H7 (cell line): ENCODE measurements at places on chromosomes 13 and 19.

- DNase-seq, result peak; percentile 69
These were observed 895 bp downstream of the B3GNT8 start for GRCh38 chr19:41426116-41426841.

DNA sequence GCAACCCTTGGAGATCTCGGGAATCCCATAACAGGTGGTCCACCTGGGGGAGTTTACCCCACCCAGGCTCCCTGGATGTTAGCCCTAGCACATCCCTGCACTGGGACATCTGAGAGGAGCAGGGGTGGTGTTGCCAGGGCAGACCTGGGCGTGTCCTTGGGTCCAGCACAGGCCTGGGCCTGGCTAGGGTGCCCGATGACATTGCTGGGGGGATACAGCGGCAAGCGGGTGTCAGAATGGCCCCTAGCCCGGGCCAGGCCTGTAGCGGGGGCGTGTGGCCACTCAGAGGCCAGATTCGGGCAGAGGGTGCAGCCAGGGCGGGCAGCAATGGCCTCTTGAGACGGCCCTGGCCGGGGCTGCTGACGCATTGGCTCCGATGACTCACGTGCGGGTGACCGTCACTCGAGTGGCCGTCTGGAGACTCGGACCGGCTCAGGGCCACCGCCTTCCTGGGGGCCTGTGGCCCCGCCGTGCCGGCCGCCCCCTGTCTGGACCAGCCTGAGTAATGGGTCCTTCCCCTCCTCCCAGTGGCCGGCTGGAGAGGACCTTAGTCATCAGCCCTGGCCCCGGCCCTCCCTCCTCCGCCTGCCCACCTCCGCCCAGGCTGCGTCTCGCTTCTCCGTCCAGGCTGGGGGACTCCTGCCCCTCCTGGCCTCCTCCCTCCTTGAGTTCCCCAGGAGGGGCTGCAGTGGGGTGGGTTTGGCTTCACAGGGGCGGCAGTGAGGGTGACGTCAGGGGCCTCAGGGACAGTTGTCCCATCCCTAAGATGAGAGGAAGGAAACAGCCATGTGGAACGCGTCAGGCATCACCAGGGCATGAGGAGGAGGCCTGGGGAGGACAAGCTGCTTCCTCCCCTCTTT is 23.2 kb upstream of the CRTC1 start:
- peak; percentile 72 for DNase-seq

- DNase-seq, result no peak
These were observed 1272.5 kb downstream of the OLFM4 start for GRCh38 chr13:54301085-54301484.

- no peak for DNase-seq
These were observed 2.2 kb downstream of the ZNF83 start for GRCh38 chr19:52635786-52636570.

- no peak for DNase-seq
These were observed 86.9 kb upstream of the GPR183 start for GRCh38 chr13:99393791-99394735.

- DNase-seq, result no peak
These were observed 102.7 kb upstream of the UQCRFS1 start for GRCh38 chr19:29315556-29316190.

DNA sequence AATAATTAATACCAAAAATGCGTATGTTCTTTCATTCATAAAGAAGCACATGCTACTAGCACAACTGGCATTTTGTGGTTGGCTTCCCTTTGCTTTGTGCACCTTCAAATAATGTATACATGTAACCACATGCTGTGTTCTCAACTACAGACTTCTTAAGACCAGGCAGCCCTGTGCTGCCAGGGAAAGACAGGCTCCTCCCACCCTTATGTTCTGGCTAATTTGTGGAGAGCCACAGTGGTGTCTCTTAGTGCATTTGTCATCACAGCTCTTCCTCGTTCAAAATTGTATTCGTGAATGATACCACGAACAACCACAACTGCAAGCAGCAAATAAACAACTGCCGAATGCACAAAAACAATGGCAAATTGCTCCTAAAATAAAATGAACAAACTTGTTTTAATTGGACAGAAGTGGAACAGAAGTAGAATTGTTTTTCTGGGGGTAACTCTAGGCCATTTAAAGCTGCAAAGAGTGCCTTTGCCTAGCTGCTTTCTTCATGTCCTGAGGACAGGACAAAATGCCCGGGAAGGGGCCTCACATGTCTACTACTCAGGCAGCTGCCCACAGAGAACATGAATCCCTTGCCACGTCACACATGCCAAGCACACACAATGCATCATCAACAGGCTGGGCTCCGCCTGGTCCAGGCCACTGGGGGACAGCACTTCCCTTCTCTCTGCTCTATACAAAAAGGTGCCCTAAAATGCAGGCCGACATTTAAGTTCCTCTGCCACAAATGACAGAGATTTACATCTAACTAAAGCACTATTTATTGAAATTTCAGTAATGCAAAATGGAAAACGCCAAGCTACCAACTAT is 21.7 kb downstream of the IRS2 start:
- peak; percentile 54 for DNase-seq

GRCh38 chr13:77190349-77190958 is 136.4 kb downstream of the MYCBP2 start:
- no peak for DNase-seq

DNA sequence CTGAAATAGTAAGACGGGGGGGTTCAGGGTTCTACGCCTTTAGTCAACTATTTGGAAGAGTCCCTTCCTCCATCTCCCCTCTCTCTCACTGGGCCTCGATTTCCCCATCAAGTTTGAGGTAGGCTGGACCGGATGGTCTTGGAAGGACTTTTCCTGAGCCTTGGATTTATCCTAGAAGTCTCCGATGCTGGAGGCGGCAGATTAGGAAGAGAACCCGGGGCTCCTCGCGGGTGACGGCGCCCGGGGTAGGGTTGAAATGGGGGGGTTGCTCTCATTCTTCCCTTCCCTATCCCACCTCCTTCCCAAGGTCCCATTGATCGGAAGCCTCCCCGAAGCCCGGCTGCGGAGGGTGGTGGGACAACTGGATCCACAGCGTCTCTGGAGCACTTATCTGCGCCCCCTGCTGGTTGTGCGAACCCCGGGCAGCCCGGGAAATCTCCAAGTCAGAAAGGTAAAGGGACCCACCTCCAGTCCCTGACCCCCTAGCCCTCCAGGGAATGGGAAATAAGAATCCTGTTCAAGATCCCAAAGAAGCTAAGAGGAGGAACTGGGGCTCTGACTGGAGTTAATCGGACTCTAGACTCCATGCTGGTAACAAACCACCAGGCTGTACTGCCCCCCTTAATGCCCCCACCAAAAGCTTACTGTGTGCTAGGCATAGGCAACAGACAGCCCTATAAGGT is 781 bp downstream of the QPCTL start:
- peak; percentile 91 for DNase-seq

- DNase-seq, result peak; percentile 52
These were observed 17.8 kb upstream of the ENOX1 start for GRCh38 chr13:43804461-43805070.

DNA sequence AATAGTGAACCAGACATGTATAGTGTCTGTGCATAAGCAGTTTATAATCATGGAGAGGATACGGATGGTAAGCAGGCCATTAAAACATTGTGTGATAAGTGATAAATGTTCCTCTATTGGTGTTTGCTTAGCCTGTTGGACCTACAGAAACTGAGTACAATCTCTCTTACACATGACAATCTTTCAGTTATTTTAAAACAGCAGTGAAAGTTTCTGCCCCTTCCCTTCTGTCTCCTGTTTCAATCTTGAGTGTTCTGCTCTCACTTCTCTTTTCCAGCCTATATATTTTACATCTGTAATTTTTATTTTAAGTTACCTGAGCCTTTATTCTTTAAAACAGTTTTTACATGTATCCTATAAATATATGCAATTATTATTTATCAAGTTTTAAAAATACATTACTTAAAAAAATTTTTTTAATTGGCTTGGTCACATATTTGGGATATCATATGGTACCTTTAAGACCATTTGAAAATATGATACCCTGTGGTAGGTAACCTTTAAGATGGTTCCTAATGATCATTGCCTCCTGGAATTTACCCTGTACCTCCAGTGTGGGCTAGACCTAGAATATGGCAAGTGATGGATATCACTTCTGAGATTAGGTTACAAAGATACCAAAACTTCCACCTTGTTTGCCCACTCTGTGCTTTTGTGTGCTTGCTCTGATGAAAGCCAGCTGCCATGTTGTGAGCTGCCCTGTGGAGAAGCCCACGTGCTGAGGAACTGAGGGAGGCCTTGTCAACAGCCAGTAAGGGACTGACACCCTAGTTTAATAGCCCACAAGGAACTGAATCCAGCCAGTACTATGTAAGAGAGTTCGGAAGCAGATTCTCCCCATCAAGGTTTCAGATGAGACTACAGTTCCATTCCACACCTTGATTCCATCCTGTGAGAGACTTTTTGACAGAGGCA is 99.3 kb downstream of the DHRS12 start:
- DNase-seq, result no peak

- DNase-seq, result peak; percentile 79
These were observed at the start of gene ZNF793 for GRCh38 chr19:37506387-37507166. TSS of gene ZNF793 (plus strand) at chr19:37506939. CDS start at chr19:37523440, 16,501 bp downstream.

GRCh38 chr19:47598407-47599349 is 10.3 kb upstream of the BICRA start:
- peak; percentile 86 for DNase-seq

- no peak for DNase-seq
These were observed 636.2 kb downstream of the DIAPH3 start for GRCh38 chr13:59527500-59527899.

DNA sequence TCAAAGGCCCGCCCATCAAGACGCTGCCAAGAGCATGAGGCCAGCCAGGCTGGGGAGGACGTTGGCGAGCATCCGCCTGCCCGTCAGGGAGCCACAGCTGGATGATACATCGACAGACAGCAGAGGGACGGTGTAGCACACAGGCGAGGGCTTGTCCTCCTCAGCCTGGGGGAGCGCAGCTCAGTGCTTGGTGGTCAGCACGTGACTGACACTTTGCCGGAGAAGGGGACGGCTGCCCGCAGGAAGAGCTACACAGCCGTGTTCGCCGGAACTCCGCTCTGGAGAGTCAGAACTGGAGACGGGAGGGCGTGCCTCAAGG is 34.1 kb downstream of the CSNK1G2 start:
- no peak for DNase-seq

DNA sequence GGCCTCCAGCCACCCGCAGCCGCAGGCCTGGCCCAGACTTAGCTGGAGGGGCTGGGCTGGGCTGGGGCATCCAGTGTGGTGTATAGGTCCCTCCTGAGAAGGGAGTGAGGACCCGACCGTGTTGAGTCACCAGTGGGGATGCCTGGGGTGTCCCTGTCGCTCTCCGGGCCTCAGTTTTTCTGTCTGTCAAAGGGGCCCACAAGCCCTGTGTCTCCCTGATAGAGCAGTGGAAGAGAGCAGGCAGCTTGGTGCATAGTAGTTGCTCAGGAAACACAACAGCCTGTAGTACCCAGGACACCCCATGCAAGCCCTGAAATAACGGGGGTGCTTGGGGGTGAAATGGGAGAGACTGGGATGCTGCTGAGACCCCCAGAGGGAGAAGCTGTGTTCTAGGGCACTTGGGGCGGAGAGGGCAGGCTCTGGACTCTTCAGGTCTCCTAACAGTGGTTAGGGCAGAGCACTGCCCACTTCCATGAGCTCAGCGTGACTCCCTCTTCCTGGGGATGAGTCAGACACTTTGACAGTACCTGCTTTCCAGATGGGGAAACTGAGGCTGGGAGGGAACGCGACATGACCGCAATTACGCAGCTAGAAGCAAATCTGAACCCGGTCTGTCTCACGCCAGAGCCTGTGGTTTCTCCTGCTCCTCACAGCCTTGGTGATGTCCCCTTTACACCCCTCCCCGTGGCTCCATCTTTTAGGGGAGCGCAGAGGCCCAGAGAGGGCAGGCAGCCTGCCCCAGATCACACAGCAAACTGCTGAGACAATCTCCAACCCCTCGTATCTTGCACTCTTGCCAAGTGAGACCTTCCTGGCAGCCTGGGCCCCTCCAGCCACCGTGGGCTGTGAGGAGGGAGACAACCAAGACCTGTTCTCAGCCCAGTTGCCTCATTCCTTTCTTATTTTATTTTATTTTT is 692 bp downstream of the SULT2B1 start:
- no peak for DNase-seq

DNA sequence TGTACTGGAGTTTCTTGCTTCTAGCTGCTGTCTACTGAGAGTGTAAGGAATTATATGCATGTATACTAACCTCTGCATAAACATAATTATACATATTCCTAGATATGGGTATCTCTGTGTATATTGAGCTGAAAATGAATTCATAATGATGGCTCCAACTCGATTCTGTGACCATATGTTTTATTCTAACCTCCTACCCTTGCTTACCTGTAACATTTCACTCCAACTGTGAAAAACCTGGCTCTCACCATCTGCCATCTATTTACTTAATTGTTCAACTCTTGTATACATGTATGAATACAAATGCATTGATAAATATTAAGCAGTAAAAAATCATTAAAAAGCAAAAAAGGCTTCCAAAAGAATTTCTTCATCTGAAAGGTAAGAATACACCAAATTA is 1729.5 kb upstream of the SPRY2 start:
- no peak for DNase-seq

DNA sequence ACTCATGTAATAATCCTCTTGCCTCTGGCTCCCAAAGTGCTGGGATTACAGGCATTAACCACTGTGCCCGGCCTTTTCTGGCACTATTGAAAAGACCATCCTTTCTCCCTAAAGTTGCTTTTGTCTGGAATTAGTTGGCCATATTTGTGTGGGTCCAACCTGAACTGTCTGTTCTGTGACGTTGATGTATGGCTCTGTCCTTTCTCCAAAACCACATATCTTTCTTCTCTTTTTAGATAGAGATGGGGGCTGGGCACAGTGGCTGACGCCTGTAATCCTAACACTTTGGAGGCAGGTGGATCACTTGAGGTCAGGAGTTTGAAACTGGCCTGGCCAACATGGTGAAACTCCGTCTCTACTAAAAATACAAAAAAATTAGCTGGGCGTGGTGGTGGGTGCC is 17.9 kb downstream of the DNM2 start:
- DNase-seq, result no peak

- no peak for DNase-seq
These were observed 4.9 kb upstream of the DMKN start for GRCh38 chr19:35518313-35518712.

DNA sequence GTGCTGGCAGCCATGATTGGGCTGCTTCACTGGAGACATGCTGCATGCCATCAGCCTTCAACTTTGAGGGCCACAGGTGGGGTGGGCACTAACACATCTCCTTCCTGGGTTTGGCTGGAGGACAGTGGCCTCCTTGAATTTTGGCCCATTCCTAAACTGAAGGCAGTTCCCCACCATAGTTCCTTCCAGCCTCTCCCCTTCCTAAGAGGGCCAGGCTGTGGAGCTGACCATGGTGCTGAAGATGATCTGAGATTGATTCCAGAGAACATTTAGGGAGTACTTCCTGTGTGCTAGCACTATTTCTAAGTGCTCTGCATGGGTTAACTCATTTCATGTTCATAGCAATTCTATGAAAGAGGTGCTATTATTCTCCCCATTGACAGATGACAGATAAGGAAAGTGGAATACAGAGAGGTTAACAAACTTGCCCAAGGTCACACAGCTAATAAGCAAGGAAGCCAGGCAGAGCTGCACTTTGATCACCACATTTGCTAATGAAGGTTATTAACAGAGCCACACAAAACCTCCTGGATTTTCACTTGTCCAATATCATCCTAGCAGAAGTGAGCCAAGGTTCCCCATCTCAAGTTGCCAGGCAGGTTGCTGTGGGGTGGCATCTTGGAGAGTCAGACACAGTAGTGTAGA is 175.3 kb downstream of the ZIC5 start:
- peak; percentile 46 for DNase-seq
